ENCODE measurements at places on chromosomes 13 and 19. TPM values are rescaled to one million over a fixed set of nuclear protein-coding genes. Genes with fewer than 3 reads are reported as not detected.

DNA sequence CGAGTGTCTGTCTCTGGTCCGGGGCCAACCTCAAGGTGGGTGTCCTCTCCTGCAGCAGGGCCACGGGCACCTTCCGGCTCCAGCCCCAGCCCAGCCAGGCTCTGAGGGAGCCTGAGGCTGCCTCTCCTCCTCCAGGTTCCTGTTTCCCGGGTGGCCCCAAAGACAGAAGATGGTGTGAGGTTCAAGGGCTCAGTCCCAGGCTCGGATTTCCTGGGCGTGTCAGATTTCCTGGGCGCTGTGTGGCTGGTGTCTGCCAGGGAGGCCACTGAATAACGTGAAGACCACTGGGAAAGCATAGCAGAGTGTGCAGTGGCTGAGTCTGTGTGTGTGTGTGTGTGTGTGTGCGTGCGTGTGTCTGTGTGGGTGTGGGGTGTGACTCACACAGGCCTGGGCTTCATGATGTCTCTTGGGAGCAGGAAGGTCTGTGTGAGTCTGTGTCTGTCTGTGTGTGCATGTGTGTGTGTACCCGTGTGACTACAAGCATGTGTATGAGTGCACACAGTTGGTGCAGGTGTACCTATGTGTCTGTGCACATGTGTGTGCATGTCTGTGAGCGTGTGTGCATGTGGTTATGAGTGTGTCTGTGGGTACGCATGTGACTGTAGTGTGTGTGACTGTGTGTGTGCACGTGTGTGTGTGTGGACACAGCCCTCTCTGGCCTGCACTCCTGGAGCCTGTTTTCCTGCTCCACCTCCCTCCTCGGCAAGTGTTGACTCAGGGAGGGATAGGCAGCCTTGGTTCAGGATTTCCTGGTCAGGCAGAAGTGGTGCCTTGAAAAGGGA is 28.3 kb downstream of the CEBPA start:
- DNase-seq = peak; percentile 7

Gene CYP2S1
- not detected for total RNA-seq

GRCh38 chr19:44882063-44882462 is 9.0 kb upstream of the TOMM40 start:
- DNase-seq = no peak

GRCh38 chr19:19324059-19324770 is 3.6 kb downstream of the MAU2 start:
- no peak for DNase-seq

- no peak for DNase-seq
Observed at GRCh38 chr13:30241532-30241931, 65.8 kb downstream of the KATNAL1 start.

- no peak for DNase-seq
Observed at GRCh38 chr13:68588623-68589022, 1358.5 kb upstream of the PCDH9 start.

- no peak for DNase-seq
Observed at GRCh38 chr13:29819143-29819542, 31.3 kb downstream of the UBL3 start.

DNA sequence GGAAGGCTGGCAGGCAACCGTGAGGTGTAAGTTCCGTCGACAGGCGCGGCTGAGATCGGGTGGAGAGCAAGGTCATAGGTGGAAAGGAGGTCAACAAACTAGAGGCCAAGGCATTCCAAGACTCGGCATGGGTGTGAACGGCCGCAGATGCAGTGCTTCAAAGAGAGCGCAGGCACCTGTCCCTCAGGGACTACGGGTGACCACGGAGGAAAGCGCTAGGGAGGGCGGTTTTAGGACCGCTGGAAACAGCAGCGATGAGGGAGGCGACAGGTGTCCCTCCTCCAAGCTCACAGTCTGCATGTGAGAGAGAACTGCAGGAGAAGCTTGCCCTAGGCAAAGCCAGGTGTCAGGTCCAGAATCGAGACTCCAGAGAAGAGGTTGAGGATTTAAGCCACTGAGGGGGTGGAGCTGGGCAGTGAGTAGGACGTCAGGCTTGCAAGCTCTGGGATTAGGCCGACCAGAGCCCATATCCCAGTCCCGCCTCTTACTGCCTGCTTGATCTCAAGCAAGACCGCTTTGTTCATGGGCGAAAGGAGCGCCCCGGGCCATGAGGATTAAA is 1.6 kb upstream of the MLNR start:
- DNase-seq = no peak

Data from NCI-H460 (cell line).